ENCODE measurements at places on chromosomes 6 and 20. TPM values are rescaled to one million over a fixed set of nuclear protein-coding genes. Genes with fewer than 3 reads are reported as not detected.

BLOC1S5 gene
- 5.8 TPM for total RNA-seq

DEFB118 gene
- not detected for total RNA-seq

CFAP61 gene
- not detected for total RNA-seq

KCNQ5 gene
- total RNA-seq, result not detected

MED23 gene
- 86.3 TPM for total RNA-seq

Data from stomach (tissue), 19 donors.